ENCODE measurements at places on chromosomes 7 and 10.

GRCh38 chr7:35975851-35976454, 175.1 kb downstream of the SEPTIN7 start:
- peak; percentile 74 for DNase-seq

GRCh38 chr10:127257395-127257794, 61.0 kb upstream of the INSYN2A start:
- no peak for DNase-seq

- DNase-seq: no peak
Measured at GRCh38 chr10:49298671-49298982, 343 bp upstream of the C10orf71 start.

DNA sequence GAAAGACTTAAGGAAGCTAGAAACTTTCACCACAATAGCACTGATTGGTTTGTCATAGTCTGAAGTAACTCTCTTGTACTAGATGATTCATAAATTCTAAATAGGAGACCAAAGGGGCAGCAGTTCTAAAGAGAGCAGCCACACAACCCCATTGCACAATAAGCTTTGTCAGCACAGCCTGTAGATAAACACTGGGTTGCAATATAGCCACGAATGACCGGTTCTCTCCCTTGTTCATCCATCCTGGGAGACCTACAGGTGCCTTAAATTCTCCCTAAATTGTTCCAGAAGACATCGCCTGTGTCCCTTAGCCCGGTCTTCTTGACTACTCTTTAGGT, 167.0 kb downstream of the SNX13 start:
- peak; percentile 85 for DNase-seq

- DNase-seq: peak; percentile 88
Measured at GRCh38 chr7:34747867-34748727, 90.1 kb downstream of the NPSR1 start.

DNA sequence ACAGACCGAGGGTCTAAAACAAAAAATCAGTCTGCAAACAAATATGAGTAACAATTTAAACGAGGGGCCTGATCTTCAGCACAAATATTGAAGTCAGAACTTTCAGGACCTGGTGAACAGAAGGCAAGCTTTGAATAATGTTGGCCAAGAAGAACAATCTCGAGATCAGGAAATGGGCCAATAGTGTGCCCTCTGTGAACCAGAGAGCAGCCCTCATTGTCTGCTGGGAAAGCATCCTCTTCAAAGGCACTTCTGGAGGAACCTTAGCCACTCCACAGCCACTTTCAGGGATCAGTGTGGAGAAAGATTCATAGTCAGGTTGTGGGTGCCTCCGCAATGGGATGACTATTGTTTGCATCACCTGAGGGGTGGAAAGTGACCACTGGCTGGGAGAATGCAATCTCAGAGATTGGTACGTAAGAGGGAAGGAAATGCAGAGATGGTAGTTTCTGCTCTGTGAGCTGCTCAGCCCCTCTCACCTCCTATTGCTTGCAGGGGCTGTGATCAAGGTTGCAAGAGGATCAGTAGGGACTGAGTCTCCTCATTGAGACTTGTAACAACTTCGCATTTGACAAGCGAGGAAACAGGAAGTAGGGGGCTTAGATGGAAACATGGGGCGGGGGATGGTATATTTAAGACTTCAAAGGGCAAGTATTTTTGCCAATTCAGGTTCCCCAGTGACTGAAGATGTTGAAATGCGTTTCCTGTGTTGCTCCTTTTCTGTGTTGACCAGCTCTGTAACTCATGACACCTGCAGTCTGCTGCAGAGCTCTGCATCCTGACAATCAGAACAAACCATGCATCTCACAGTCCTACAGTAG, 28.4 kb upstream of the IFRD1 start:
- no peak for DNase-seq

- DNase-seq: peak; percentile 89
Measured at GRCh38 chr7:56079450-56080185, 13.1 kb downstream of the PHKG1 start.

- DNase-seq: peak; percentile 50
Measured at GRCh38 chr10:88168171-88169036, 305.0 kb downstream of the PTEN start.

- no peak for DNase-seq
Measured at GRCh38 chr10:55048830-55049498, 247.9 kb upstream of the PCDH15 start.

DNA sequence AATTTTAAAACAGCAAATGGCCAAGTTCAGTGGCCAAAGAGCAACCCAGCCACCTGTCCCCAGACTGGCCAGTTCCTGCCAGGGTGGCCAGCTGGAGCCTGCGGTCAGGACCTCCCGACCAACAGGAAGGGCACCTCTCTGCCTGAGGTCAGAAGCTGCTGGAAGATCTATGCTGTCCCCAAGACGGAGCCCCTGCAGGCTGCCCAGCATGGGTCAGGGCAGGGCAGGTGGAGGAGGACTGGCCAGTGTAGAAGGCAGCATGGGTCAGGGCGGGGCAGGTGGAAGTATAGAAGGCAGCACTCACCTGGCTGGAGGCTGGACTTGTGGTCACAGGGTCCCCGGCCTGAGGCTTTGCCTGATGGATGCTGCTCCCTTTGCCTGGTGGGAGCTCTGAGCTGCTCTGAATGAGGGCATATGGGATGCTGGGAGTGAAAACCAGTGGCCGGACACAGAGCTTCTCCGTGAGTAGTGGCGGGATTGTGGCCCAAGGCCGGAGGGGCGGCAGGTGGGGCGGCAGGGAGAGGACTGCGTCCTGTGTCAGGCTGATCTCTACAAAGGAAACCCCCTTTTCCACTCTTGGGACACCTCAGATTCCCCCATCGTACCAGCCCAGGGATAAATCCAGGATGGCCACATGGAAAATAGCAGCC, 229.2 kb downstream of the TCERG1L start:
- no peak for DNase-seq

GRCh38 chr7:30901856-30902255, 9.8 kb upstream of the AQP1 start:
- no peak for DNase-seq

DNA sequence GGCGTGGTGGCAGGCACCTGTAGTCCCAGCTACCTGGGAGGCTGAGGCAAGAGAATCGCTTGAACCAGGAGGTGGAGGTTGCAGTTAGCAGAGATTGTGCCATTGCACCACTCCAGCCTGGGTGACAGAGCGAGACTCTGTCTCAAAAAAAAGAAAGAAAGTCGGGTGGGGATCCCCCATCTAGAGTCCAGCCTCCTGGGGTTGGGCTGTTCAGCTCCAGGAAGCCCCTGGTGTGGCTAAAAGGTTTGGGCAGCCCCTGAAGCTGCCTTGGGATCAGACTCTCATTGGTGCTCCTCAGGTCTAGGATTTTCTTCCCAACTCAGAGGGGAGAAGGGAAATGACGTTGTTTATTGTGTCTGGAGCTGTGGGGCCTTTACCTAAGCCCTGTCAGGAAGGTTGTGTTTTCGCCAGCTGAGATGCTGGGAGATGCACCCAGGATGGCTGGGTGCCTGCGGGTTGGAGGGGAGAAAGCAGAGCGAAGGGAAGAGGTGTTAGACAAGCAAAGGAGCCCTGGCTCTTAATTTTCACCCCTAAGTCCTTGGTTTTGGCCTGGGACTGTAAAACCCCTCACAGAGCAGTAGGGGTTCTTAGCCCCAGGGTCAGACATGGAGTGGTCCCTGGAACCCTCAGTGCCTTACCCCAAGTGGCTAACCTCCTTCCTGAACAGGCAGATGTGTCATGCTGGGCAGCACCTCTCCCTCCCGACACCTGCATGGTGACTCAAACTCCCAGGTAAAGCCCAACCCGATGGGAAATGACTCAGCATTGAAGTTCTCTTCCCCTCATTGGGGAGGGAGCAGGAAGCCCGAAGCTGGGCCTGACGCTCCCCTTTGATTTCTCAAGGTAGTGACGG, 21.1 kb downstream of the PLAU start:
- DNase-seq: no peak

DNA sequence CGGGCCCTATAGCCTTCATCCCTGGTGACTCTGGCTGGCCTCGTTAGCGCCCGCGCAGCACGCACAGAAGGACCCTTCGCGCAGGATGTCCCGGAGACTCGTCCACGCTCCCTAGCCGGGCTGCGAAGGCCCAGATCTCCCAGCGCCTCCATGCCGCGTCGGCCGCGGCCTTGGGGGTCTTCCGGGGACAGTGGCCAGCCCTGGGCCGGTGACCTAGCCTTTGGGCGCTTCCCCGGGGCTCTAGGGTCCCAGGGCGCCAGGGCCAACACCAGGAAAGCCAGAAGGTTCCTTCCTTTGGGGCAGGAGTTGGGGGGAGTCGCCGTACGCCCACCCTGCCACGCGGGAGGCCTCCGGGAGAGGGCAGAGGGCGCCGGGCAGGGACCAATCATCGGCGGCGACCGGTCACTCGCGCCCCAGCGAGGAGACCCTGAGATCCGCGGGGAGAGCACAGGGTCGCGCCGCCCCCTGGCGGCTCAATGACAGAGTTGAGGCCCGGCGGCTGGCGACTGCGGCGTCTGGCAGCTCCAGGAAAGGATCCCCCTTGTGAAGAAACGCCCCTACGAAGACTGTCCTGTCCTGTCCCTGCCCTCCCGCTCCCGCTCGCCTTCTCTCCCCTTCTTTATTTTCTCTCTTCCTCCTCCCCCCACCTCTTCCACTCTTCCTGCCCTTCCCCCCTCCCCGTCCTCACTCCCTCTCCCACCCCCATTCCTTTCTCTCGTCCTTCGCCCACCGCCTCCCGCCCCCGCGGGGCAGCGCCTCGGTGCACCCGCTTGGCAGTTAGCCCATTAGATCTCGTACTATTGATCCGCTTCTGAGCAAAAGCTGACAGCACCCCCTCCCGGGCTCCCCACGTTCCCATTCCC, 62.3 kb upstream of the LBX1 start:
- peak; percentile 45 for DNase-seq

- DNase-seq: no peak
Measured at GRCh38 chr7:36214608-36215456, 61.8 kb downstream of the EEPD1 start.

DNA sequence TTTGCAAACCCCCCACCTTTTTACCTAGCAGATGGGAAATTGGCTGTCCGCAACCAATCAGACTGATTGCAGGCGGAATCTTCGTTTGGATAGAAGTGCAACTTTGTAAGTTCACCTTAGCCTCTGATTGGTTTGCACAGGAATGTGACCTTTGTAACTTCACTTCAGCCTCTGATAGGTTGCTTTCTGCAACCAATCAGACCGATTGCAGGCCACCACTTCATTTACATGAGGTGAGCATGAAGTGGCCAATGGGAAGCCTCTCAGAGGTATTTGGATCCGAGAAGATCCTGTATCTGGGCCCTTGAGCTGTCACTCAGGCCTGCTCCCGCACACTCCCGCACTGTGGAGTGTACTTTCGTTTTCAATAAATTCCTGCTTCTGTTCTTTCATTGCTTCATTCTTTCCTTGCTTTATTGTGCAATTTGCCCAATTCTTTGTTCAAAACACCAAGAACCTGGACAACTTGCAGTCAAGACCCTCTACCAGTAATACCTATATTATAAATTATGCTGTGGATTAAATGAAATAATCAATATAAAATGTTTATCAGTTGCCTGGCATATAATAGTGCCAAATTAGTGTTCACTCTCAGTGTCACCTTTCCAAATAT, 491.4 kb downstream of the PLXNA4 start:
- DNase-seq: peak; percentile 27

DNA sequence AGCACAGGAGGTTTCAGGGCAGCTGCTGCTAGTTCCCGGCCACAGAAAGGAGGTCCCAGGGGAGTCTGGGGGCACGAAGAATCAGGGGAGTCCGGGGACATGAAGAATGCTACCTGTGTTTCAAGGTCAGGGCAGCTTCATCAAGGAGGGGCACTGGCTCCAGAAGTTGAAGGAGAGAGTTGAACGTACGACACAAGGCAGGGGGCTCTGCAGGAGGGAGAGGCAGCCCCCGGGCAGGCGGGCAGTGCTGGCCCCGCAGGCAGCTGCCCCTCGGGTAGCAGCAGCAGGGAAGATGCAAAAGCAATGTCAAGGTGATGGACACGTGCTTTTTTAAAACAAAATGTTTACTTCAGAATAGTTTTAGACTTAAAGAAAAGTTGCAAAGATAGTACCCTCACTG, 134.7 kb upstream of the RNF32 start:
- DNase-seq: no peak

DNA sequence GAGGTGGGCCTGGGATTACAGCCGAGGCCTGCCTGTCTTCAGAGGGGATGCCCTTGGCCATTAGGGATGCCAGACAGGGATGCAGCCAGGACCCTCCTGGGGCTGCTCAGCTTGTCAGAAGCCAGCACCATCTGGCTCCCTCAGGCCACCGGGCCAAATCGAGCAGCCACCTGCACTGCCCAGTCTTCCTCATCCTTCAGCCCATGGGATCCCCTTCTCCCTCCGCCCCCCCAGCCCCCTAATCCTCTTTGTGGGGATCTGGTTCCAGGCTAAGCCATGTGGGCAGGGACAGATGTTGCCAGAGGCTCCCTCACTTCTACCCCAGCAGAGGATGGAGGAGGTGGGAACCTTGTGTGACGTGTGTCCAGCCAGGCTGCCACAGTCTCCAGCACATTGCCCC, 137.4 kb upstream of the PPIF start:
- DNase-seq: no peak

GRCh38 chr7:2956526-2957368, 86.9 kb downstream of the CARD11 start:
- DNase-seq: peak; percentile 41

DNA sequence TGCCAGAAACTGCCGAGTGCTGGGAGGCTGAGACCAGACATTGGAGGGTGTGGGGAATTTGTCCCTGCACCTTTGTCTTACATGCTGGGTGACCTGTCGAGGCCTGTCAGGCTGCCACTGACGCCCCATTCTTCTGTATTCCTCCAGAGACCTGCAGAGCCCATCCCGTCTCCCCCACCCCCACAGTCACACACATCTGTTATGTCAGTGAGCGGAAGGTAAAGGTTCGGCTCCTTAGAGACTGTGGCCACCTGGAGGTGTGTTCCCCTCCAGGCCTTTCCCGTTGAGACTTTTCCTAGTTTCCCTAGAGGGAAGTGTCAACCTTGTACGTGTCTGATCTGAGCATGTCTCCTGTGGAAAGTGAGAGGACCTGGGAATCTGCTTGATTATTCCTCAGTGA, 84.5 kb downstream of the ATXN7L1 start:
- DNase-seq: no peak

DNA sequence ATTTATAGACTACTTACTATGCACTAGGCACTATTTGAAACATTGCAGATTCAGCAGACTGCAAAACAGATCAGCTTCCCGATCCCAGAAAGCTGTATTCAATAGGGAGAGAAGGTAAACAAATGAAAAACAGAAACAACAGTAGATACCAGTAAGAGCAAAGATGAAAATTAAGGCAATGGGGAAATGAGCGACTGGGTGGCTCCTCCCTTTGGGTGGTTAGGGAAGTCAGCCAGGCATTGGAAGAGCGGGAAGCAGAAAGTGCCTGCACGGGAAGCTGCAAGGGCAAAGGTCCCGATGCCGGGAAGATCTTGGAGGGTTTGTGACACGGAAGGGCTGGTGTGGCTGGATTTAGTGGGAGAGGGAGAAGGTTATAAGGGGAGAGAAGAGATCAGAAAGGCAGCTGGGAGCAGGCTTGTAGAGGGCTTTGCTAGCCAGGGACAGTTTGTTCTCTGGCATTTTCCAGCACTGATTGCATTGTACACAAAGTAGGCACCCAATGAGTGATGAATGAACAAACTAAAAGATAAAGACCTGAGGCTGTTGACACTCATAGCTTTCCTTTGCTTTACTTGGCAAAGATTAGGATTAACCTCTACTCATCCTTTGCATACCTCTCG, 67.8 kb downstream of the NAMPT start:
- peak; percentile 77 for DNase-seq

Data from EH (cell line).